ENCODE measurements at places on chromosomes 6 and 20. TPM values are rescaled to one million over a fixed set of nuclear protein-coding genes. Genes with fewer than 3 reads are reported as not detected.

DNA sequence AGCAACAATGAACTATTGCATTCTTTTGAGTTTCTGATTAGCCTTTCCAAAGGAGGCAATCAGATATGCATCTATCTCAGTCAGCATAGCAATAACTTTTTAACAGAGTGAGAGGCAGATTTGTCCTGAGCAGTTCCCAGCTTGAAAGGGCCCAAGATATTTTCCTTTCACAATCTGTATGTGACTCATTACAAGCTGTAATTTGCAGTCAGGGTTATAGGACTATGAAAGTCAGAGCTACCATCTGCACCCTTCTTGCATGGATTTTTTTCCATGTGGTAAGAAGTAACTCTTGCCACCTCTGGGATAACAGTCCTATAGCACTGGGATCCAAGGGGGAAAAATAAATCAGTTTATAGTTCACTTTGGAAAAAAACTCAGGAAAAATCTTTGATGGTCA is 318.2 kb upstream of the RGS17 start:
- no peak for DNase-seq

GRCh38 chr6:158837684-158838625 is 18.8 kb upstream of the EZR start:
- peak; percentile 65 for DNase-seq

DNA sequence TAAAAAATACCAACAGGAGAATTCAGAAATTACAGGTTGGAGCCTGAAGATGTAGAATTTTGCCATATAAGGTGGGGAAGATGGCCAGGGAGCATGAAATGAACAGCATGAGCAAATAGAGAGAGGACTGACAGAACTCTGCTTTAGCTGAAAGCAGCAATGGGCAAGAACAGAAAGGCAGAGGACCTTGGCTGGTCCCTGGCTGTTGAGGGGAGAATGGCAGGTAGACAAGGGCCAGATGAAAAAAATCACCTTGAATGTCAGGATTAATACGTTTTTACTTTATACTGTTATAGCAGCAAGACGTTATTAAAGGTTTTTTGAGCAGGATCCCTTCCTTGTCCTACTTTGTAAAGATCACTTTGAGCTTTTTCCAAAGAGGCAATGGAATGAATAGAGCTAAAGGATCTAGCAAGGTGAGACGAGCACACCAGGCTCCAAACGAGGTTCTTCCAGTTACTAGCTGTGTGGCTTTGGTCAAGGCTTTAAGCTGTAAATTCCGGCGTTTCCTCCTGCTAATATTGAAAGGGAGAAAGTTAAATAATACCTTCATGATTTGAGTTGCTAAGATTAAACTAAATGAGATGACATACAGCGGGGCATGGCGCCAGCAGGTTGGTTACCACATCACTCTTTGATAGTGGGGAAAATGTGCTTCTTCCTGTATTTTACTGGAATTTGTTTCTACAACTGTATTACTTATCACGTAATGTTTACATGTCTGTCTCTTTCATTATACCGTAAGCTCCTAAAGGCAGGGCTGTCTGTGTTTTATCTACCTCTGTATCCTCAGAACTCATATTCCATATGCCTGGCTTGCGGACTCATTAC is 776 bp downstream of the PPIL1 start:
- DNase-seq = no peak

GRCh38 chr6:128432394-128432793 is 88.0 kb downstream of the PTPRK start:
- no peak for DNase-seq

DNA sequence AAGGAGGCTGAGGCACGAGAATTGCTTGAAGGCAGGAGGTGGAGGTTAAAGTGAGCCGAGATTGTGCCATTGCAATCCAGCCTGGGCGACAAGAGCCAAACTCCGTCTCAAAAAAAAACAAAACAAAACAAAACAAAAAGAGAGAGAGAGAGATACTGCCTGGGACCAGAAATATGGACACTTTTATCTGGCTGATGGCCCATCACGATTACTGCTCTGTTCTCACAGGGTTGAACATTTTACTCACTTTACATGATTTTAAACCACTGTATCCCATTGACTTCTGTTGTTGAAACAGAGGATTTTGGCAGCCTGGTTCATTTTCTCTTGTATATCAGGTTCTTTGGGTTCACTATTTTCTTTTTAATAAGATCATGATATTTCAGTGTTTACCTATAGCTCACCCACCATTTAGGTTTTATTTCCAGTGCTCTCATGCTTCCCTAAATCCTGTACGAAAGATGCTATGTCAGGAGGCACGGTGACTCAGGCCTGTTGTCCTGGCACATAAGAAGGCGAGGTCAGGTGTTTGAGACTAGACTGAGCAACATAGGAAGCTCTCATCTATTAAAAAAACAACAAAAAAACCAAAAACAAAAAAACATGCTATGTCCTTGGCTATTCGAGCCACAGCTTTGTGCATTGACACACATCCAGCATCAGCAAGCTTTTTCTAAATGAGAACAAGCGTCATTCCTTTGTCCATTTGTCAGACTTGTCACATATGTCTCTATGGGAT is 34.5 kb upstream of the RREB1 start:
- no peak for DNase-seq

DNA sequence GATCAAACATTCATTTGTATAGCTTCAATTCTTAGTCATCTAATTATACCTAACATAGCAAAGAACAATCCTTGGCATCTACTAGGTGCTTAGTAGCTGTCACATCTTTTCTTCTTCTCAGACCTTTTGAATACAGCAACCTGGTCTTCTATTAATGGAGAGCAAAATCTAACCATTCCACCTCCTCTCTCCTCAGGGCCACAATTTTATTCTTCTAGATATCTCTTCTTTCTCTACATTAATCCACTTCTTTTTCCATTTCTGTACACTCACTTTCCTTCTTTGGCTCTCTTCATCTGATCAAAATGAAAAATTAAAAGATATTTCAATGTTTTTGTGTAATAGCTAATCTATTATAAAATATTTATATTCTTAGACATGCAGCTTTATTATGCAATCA is 9.0 kb upstream of the HLA-DOA start:
- DNase-seq = no peak

The PRDM13 gene
- total RNA-seq = not detected

DNA sequence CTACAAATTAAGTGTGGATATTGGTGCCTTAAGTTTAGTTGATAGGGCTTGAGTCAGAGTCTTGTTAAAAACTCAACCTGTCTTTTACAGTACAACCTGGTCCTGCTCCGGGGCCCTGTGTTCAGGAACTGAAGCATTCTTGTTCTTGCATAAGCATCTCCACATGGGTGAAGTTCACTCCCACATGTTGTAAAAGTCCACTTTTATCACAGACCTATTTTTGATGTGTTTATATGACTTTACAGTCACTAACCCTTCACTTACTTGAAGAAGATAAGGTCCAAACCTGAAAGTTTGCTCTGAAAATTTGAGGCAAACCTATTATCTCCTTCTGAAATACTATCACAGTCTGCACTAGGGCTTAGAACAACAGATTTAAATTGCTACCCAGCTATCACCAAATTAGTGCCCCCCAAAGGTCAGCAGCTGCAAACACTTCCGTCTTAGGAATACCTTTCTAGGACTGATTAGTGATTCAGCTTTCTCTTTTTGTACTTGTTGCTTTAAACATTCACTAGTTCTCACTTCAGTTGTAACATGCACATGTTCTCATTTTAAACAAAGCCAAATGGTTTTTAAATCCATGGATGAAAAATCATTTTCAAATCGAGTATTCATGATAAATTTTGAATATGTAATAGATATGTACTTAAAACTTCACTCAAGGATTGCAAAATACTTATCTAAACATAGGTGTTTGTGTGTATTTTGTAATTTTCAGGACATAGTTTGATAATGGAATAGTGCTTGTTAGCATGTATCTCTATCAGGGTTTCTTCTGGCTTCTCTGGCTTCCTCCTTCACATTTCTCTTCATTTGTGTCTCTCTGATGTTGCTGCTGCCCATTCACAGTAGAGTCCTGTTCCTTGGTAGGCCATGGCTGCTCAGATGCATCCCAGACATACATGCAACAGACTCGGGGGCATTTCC is 469.8 kb upstream of the SOX4 start:
- DNase-seq = no peak

The CLPSL2 gene
- total RNA-seq = not detected

Data from breast epithelium (tissue), 4 donors.